ENCODE measurements at places on chromosomes 2 and 18.

GRCh38 chr2:136086253-136087016 lies 31.5 kb downstream of the CXCR4 start:
- DNase-seq, result no peak

DNA sequence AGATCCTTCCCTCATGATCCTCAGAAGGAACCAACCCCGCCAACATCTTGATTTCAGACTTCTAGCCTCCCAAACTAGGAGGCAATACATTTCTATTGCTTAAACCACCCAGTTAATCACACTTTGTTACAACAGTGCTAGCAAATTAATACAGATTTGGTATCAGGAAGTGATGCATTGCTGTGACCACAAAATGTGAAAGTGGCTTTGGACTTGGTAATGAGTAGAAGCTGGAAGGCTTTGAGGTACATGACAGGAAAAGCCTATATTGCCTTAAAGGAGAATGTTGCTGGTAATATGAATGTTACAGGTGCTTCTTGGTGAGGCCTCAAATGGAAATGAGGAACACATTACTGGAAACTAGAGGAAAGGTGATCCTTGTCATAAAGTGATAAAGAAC lies 260.3 kb downstream of the SATB2 start:
- DNase-seq, result no peak

DNA sequence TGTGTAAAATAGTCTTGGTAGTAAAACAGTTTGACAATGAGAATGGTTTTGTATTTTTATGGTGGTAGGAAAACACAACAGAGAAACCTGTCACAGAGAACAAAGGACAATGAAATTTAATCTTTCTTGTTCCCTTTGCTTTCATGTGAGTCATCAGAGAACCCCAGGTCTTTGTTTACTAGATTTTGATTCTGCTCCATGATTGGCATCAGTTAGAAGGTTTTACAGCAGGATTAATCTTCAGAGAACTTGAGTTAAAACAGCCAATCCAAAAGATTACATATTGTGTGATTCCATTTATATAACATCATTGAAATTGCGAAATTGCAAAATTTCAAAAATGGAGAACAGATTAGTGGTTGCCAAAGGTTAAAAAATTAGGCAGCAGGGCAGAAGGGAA lies 2.5 kb downstream of the APLF start:
- DNase-seq, result no peak

GRCh38 chr2:146997488-146997887 lies 847.3 kb upstream of the ACVR2A start:
- DNase-seq, result no peak

DNA sequence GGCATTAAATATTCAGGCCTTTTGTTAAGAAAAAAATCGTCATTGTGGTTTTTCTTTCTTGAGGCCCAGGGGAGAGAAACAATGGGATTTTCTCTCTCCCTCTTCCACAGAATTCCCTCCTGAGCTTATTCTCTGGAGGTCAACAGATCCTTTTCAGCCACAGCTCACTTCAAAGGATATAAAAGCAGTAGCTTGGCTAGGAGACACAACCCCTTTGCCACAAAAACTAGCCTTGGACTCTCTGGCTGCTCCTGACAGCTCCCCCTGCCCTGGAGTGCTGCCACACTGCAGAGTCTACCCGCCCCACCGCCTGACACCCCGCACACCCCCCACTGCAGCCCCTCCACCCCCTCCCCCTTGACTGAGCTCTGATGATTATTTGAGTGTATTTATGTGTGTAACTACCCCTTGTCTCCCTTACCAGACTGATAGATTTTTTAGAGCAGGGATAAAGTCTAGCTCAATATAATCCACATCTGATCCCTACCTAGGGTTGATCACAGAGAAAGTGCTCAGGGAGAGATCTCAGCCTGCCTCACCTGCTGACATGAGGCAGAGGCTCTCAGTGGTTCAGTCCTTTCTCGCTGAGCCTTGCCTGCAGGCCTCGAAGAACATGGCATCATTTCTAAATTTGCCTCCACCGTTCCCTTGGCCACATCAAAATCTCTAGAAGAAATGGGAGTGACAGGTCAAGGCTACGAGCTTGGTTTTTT lies 132.2 kb upstream of the SP5 start:
- DNase-seq, result no peak

DNA sequence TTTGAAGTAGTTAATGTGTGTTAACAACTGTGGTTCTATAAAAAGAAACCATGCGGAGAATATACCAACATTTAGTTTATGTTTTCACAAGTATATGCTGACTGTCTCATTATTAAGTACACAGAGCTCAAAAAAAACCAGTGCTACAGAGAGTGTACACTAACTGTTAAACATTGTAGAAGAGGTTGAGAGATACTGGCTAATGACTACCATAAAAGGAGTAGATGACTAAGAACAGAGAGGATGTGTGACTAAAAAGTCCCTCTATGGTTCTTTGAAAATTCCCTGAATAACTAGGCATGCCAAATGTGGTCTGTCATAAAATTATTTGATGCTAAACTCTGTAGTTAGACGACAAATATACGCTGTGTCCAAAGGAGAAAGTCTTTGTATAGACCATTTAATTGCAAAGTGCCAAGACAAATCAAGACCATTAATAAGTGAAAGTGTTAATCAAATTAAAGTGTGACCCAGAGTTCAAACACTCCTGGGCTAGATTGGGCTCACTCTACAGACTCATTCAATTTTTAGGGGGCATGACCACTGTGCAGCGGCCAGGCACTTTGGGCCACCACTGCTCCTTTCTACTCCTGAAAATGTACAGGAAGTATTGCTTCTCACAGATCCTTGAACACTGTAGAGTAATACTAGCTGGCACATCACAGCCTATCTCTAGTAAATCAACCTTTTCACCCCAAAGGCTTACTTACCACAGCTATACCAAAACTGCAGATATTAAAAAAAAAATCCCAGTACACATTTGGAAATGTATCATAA lies 45.1 kb upstream of the SERTAD2 start:
- no peak for DNase-seq

DNA sequence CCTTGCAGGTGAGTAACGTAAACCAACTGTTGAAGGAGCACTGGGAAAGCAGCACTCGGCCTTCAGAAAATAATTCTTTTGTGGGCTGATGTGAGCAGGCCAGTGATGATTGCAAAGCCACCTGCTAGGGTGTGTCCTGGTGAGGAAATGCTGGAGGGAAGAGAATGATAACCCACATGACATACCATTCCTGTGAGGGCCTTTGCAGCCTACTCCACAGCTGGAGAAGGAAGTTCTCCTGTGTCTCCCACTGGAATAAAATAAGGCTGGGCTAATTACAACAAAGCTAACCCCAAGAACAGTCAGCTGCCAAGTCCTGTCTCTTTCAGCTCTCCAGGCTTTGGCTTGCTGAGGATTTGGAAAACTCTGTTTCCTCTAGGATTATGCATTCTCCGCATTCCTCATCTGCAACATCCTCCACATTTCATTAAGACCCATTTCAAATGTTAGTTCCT lies 16.7 kb upstream of the DSG1 start:
- DNase-seq, result no peak

- no peak for DNase-seq
These were observed 416.7 kb downstream of the THSD7B start for GRCh38 chr2:137182071-137182470.

- no peak for DNase-seq
These were observed 289.2 kb downstream of the TDRD15 start for GRCh38 chr2:21412944-21413443.

DNA sequence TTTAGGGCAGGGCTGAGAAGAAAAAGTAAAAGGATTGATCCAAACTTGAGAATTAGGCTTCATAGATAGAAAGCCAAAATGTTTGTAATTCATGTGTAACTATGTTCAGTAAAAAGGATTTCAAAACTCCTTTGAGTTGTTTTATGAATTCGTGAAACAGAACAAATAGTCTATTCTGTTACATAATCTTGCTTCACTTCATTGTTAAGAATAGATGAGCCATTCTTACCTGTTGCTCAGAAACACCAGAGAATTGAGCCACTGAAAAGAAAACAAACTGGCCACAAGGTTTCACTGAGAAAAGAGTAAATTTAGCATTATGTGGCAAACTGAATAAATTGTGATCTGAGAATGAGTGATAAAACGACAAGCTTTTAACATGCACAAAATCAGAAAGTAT lies 4.5 kb upstream of the ITPRID2 start:
- DNase-seq, result no peak

GRCh38 chr18:43662657-43663056 lies 385.4 kb upstream of the SYT4 start:
- DNase-seq, result no peak

DNA sequence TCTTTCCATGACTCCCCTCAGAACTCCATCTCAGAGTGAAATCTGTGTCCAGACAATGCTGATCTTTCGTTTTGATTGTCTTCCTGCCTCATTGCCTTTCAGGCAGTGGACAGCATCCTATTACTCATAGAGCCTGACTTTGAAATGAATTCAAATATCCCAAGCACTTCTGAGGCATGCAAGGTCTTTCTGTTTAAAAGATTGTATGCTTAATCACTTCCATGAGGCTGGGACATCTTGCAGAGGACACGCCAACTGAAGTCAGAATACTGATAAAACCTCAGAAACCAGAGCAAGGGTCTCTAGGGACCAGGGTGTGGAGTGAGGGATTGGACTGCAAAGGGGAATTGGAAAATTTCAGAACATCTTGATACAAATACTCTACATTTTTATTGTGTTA lies 836.5 kb upstream of the ID2 start:
- DNase-seq, result peak; percentile 43

GRCh38 chr18:11658989-11659388 lies 30.1 kb upstream of the GNAL start:
- DNase-seq, result no peak

DNA sequence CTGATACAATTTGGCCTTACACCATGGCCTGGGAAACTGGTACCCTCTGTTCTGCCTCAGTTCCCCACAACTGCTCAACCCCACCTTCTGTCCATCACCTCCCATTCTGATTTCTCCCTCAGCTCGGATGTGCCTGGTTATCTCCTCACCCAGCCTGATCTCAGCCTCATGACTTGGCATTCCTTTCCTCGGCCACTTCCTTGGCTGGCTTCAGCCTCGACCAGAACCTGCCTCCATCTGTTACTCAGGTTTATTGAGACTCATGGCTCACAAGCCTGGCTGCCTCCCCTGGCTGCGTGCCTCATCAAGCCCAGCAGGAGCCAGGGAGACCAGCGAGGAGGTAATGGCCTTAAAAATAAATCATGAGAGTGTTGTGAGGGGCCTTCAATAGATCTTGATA lies 356.2 kb upstream of the SPRED2 start:
- no peak for DNase-seq

DNA sequence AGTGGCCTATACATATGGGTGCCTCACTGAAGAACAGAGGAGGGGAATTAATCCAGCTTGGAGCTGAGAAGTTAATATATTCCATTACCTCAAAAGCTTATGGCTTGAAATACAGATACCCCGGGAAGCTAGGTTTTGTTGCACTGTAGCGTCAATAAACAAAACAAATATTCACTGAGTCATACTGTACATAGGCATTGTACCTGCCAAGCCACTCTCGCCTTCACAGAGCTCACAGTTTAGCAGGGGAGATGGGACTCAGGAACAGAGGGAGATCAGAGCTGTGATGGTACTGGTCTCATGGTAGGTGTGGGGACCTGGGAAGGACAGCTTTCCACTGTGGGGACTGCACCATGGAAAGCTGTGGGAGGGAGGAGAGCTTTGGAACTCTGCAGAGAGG lies 111.2 kb upstream of the ST6GAL2 start:
- no peak for DNase-seq

GRCh38 chr18:8324343-8325065 lies 284.7 kb upstream of the RAB12 start:
- no peak for DNase-seq

DNA sequence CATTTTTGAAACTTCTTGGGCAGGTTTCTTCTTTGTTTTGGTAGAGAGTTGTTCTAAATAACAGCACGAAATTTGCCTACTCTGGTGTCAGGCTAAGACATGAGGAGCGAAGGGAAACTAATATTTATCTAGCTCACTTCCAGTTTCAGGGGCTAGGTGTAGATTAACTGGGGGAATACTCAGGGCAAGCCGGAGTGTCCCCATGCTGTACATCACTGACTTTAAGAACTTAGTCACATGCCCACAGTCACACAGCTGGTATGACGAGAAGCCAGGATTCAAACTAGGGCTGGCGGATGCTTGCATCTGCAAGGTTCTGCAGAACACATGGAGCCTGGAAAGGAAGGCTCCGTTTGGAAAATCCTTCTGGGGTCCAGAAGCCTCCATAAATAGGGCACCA lies 133.3 kb downstream of the ALPK2 start:
- DNase-seq, result no peak

GRCh38 chr18:2894131-2894840 lies 47.5 kb downstream of the EMILIN2 start:
- no peak for DNase-seq

DNA sequence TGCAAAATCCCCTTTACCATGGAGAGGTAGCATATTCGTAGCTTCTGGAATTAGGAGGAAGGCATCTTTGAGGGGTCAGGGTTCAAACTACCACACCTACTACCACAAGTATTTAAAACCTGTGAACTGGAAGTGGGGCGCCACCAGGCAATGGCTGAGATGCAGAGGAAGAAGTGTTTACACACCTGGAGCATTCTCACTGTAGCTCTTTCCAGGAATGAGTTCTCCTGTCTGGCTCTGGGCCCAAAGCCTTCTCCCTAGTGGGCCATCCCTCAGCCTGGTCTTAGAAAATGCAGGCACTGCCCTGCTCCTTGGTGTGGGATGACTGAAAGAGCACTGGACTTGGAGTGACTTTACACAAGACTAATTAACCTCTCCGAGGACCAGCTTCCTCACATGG lies 30.7 kb upstream of the FOXI3 start:
- no peak for DNase-seq

- no peak for DNase-seq
These were observed 184.6 kb upstream of the BOD1L2 start for GRCh38 chr18:56962322-56962721.

- DNase-seq, result no peak
These were observed 281.9 kb upstream of the FN1 start for GRCh38 chr2:215717501-215718381.

DNA sequence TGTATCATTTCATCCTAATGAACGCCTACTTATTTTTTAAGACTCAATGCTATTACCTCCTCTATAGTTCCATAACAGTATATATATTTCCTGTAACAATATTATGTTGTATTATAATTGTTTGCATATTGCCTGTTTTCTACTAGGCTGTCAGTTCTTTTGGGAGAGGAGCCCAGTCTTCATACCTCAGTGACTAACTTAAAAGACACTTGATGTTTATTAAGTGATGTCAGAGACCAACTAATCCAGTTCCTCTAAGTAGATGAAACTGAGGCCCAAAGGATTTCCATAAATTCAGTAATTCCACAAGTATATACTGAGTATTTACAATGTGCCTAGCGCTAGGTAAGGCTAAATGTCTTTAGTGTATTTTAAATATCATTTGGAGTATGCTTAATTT lies 48.9 kb upstream of the AAK1 start:
- DNase-seq, result no peak

GRCh38 chr2:112725545-112726457 lies 5.0 kb downstream of the NT5DC4 start:
- DNase-seq, result no peak

DNA sequence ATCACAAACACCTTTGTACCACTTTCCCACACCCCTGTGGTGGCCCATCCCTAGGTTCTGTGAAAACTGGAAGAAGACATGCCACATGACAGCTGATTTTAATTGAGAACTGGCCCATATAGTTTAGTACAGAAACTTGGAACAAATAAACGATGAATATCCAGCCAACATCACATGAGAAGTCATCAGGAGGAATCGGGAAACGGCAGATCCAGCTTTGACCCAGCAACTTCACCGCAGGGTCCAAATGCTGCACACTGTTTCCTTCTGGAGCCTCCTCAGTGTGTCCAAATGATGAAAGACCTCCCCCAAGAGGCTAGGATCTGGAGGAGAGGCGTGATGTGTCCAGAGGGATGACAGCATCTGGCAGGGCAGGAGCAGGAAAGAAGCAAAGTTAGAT lies 75.5 kb downstream of the COPS8 start:
- DNase-seq, result no peak

GRCh38 chr18:24010673-24011072 lies 3.9 kb upstream of the TTC39C start:
- no peak for DNase-seq

Data from BE2C (cell line).